ENCODE measurements at places on chromosomes 11 and 22. TPM values are rescaled to one million over a fixed set of nuclear protein-coding genes. Genes with fewer than 3 reads are reported as not detected.

Gene NNMT
- total RNA-seq = 94.0 TPM

Gene GUCD1
- 77.4 TPM for total RNA-seq

Gene MS4A12
- total RNA-seq = not detected

Gene CNTF
- 3.2 TPM for total RNA-seq

Gene CRYBB1
- total RNA-seq = not detected

DNA sequence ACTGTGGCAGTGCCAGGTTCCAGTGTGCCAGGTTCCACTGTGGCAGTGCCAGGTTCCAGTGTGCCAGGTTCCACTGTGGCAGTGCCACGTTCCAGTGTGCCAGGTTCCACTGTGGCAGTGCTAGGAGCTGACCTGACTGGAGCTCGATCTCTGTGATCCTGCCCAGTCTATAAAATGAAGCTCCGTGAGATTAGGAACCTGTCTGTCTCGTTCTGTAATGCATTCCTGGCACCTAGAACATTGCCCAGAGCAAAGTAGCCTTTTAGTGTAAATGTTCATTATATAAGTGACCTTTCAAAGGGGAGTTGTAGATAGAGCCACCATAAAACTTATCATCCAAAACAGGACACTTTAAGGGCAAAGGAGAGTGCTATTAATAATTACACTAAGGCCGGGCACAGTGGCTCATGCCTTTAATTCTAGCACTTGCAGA is 36.0 kb downstream of the ART5 start:
- no peak for DNase-seq
- H3K27me3 ChIP-seq = no peaks in the 10 kb centered on the region
- no peaks in the 10 kb centered on the region for H3K4me1 ChIP-seq
- no peaks in the 10 kb centered on the region for H3K36me3 ChIP-seq
- no peak overlapping the region for H3K4me3 ChIP-seq

DNA sequence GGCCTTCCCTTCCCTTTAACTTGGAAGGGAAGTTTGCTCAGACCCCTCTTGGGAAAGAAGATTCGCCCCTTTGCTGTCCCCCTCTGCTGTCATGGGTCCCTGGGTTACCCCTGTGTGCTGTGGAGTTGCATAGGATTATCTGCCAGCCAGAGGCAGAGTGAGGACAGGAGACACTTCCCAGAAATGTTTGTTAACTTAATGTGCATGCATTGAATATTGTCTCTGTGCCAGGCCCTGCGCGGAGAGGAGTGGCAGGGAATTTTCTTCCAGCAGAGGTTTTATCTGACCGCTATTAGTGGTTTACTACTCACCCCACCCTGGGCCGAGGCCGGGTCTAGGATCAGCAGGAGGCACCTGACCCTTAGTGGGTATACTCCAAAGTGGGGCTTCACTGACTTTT is 894.8 kb downstream of the TBC1D22A start:
- no peaks in the 10 kb centered on the region for H3K36me3 ChIP-seq
- H3K27me3 ChIP-seq = no peaks in the 10 kb centered on the region
- no peak for DNase-seq
- no peak overlapping the region for H3K4me3 ChIP-seq

GRCh38 chr22:46984751-46985506 is 222.5 kb downstream of the TBC1D22A start:
- H3K27me3 ChIP-seq = no peaks in the 10 kb centered on the region
- H3K27ac ChIP-seq = peak overlapping the region; percentile 61
- no peak for DNase-seq
- H3K4me1 ChIP-seq = no peaks in the 10 kb centered on the region
- no peak overlapping the region for H3K4me3 ChIP-seq
- no peaks in the 10 kb centered on the region for H3K36me3 ChIP-seq

DNA sequence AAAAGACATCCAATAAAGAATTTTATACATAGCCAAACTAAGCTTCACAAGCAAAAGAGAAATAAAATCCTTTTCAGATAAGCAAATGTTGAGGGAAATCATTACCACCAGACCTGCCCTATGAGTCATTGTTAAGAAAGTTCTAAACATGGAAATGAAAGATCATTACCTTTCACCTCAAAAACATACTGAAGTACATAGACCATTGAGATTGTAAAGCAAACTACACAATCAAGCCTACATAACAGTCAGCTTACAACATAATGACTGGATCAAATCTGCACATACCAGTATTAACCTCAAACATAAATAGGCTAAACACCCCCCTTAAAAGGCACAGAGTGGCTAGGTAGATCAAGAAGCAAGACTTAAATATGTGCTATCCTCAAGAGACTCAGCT is 501.0 kb upstream of the LUZP2 start:
- DNase-seq = no peak
- no peaks in the 10 kb centered on the region for H3K4me1 ChIP-seq
- no peak overlapping the region for H3K27ac ChIP-seq
- H3K4me3 ChIP-seq = no peak overlapping the region

GRCh38 chr11:86919557-86920210 is 35.5 kb downstream of the FZD4 start:
- no peak for DNase-seq
- peak overlapping the region; percentile 51 for H3K27ac ChIP-seq
- no peaks in the 10 kb centered on the region for H3K36me3 ChIP-seq
- H3K4me1 ChIP-seq = peaks cover 14% of the 10 kb centered on the region
- no peaks in the 10 kb centered on the region for H3K27me3 ChIP-seq

DNA sequence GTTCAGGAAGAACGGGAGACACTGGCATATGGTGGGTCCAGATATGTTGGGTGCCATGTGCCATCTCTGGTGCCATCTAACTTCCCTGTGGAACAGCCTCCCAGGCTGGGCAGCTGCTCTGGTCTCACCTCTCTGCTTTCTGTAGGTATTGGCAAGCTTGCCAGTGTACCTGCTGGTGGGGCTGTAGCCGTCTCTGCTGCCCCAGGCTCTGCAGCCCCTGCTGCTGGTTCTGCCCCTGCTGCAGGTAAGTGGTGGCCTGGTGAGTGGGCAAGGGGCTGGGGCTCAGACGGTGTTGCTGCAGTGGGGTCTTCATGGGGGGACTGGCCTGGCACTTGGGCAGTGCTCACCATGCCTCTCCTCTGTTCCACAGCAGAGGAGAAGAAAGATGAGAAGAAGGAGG is 2.6 kb downstream of the RPLP2 start:
- peaks cover 46% of the 10 kb centered on the region for H3K36me3 ChIP-seq
- H3K27ac ChIP-seq = peak overlapping the region; percentile 99
- peaks cover 25% of the 10 kb centered on the region for H3K4me1 ChIP-seq
- no peak overlapping the region for H3K4me3 ChIP-seq
- no peaks in the 10 kb centered on the region for H3K27me3 ChIP-seq

DNA sequence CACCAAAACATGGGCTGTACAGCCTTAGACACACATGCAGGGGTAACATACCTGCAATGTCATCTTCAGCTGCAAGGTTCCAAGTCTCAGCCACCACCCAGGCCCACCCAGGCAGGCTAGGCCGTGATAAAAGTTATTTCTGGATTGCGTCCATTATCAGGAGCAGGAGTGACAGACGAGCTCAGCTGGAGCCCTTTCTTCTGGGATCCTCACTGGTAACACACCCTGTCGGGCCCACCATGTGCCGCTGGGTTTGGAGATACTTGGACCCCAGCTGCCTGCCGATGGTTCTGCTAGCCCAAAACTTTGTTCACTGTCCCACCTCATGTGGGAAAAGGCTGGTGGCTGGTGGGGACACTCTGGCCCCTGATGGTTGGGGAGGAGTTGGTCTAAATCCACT is 24.8 kb downstream of the TMPRSS5 start:
- H3K4me3 ChIP-seq = no peak overlapping the region
- no peaks in the 10 kb centered on the region for H3K27me3 ChIP-seq
- no peak overlapping the region for H3K27ac ChIP-seq
- no peaks in the 10 kb centered on the region for H3K4me1 ChIP-seq
- DNase-seq = no peak
- no peaks in the 10 kb centered on the region for H3K36me3 ChIP-seq

DNA sequence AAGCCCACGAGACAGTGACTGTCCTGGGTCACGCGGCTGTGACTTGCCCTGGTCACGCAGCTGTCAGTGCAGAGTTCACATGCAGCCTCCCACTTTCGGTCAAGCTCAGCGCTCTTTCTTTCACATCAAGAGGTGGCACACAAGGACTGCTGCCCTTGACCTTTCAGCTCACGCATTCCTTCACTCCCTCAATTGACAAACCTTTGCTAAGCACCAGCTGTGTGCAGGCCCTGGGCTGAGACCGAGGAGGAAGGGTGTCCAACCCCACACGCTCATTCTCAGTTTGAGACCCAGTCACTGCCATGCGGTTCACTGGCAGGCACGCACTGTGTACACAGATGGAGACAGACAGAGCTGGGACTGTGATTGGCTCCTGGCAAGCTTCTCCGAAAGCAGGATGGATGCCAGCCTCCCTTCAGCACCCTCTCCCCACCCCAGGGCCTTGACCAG is 70.3 kb downstream of the SCUBE1 start:
- DNase-seq = no peak
- no peak overlapping the region for H3K4me3 ChIP-seq
- no peaks in the 10 kb centered on the region for H3K4me1 ChIP-seq
- H3K36me3 ChIP-seq = no peaks in the 10 kb centered on the region
- no peak overlapping the region for H3K27ac ChIP-seq
- no peaks in the 10 kb centered on the region for H3K27me3 ChIP-seq

- H3K27ac ChIP-seq = no peak overlapping the region
- no peak overlapping the region for H3K4me3 ChIP-seq
- no peaks in the 10 kb centered on the region for H3K36me3 ChIP-seq
- H3K4me1 ChIP-seq = peaks cover 6% of the 10 kb centered on the region
- no peak for DNase-seq
- no peaks in the 10 kb centered on the region for H3K27me3 ChIP-seq
Observed at GRCh38 chr11:110089617-110090282, 3.4 kb upstream of the ZC3H12C start.

DNA sequence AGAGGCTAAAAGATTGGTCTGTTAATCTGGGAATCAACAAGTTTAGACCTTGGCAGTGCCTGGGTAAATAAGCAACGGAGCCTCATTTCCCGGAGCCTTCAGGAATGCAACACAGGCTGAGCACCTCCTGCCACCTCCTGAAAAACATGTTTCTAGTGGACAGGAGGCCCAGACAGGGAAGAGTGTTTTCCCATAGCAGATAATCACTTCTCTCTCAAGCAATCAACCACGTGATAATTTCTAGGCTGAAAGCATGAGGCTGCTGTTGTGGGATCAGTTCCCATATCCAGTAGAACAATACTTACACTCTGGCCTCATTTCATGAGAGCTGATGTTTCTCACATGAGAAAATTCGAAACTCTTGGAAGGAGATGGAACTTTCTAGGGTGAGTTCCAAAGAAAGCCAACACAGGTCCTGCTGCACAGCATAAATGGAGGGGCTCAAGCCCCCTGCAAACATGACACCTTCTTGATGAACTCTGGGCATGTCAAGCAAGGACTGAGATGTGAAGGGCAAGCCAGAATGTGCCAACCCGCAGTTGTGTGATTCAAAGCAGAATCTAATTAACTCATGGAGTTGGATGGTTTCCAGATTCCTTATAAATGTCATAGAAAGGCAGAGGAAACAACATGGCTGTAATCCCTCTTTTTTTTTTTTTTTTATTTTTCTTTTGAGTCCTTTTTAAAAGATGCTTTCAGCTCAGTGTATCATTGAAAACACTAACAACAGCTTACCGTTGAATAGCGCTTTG is 228.5 kb upstream of the SESN3 start:
- no peak for DNase-seq
- no peaks in the 10 kb centered on the region for H3K27me3 ChIP-seq
- no peaks in the 10 kb centered on the region for H3K36me3 ChIP-seq

DNA sequence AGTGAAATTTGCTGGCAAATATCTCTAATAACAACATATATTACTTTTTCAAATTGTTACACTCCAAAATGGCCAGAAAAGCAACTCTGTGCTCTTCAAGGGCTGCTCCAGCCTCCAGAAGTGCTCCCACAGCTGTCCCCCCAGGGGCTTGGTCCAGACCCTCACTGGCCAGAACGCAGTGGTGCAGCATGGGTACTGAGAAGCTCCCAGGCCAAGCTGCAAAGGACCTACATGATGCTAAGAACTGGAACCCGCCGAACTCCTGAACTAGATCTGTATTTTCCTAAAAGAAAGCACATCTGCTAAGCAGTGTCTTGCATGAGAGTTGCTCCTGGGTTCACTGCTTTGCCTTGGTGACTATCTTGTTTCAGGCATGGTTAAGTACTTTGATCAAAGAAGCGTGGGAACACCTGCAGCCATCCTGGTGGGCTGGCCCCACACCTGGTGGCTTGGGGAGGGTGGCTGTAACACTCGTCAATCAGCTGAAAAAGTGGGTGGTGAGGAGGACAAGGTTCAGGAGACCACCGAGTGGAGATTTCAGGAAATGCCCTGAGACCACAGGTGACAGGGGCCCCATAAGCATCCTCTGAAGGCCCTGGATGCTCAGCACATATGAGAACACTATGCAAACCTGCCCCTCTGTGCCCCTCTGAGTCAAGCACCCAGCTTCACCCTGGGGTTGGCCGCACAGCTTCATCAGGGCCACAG is 72.7 kb upstream of the PITPNB start:
- no peak overlapping the region for H3K4me3 ChIP-seq
- H3K4me1 ChIP-seq = peaks cover 18% of the 10 kb centered on the region
- no peak overlapping the region for H3K27ac ChIP-seq
- peaks cover 92% of the 10 kb centered on the region for H3K36me3 ChIP-seq

DNA sequence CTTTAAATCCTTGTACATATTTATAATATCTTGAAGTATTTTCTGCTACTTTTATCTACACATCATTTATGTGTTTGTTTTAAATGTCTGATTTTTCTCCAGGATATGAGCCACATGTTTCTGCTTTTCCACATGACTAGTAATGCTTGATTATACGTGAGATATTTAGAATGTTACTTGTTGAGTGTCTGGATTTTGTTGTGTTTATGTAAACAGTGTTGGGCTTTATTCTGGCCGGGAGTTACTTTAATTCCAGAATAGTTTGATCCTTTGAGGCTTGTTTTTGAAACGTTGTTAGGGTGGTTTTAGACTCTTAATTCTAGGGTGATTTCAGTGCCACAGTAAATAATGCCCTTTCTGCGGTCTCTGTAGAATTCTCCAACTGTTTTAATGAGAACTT is 252.9 kb downstream of the BLID start:
- no peaks in the 10 kb centered on the region for H3K27me3 ChIP-seq
- no peaks in the 10 kb centered on the region for H3K36me3 ChIP-seq
- DNase-seq = no peak
- H3K27ac ChIP-seq = no peak overlapping the region

DNA sequence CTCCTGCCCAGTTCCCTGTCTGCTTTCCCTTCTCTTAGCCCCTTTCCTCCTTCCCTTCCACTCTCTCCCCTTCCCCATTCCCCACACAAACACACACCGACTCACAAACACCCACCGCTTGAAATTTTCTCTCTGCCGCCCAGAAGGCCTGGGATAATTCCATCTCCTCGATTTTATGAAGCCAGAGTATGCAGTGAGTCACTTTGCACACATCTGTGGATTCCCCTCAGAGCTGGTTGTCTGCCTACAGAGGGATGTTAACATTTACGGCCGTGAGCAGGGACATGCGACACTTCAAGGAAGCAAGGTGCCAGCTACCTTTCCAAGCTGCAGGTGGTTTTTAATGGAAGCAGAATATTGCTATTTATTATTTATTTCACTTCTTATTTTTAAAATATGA is 332.0 kb downstream of the TENM4 start:
- no peaks in the 10 kb centered on the region for H3K4me1 ChIP-seq
- no peak overlapping the region for H3K4me3 ChIP-seq
- no peaks in the 10 kb centered on the region for H3K27me3 ChIP-seq
- peaks cover 4% of the 10 kb centered on the region for H3K36me3 ChIP-seq
- H3K27ac ChIP-seq = no peak overlapping the region
- no peak for DNase-seq
